ENCODE measurements at places on chromosomes 4 and X. TPM values are rescaled to one million over a fixed set of nuclear protein-coding genes. Genes with fewer than 3 reads are reported as not detected.

Gene LRCH2
- 13.2 TPM for total RNA-seq

Gene VCX
- not detected for total RNA-seq

GRCh38 chr4:148735432-148736155 is 293.4 kb upstream of the NR3C2 start:
- no peak for DNase-seq

GRCh38 chrX:65688403-65688871 is 21.0 kb downstream of the MSN start:
- DNase-seq: no peak

DNA sequence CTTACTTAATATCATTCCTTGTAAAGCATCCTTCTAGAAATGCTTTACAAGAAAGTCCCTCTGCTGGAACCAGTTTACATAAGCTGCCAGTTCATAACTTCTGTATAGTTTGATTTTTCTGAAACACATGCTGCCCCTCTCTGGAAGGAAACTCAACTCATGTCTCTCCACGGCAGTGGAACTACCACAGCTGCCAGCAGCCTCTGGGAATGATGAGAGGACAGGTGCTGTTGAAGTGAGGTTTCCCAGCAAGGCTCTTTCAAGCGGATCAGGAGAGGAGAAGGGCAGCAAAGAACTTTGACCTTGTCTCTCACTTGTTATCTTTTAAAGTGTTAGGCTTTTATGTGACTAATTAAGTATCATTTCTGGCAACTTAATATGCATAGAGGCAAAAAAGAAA is 7.3 kb downstream of the GRPR start:
- DNase-seq: no peak

GRCh38 chr4:114251020-114251419 is 271.6 kb upstream of the ARSJ start:
- no peak for DNase-seq

DNA sequence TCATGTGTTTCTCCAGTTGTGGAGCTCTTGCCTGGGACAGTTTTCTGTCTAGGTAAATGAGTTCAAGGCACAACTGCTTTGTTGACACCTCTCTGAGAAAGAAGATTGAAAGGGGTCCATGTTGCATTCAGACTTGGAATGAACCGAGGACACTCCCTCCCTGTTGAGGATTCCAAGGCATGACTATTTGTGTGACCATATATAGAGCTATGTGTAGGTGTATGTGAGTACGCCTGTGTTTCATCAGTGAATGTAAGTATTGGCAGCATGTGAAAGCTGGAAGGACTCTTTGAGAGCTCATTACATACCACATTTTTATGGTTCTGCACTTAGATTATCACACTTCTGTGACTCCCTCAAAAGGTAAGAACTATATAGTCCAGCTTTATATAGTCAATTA is 3.4 kb downstream of the HEPH start:
- no peak for DNase-seq

Gene PDS5A
- total RNA-seq: 53.4 TPM

GRCh38 chr4:142961866-142962265 is 115.8 kb upstream of the INPP4B start:
- DNase-seq: no peak

GRCh38 chrX:56343664-56344063 is 111.5 kb downstream of the KLF8 start:
- DNase-seq: no peak

DNA sequence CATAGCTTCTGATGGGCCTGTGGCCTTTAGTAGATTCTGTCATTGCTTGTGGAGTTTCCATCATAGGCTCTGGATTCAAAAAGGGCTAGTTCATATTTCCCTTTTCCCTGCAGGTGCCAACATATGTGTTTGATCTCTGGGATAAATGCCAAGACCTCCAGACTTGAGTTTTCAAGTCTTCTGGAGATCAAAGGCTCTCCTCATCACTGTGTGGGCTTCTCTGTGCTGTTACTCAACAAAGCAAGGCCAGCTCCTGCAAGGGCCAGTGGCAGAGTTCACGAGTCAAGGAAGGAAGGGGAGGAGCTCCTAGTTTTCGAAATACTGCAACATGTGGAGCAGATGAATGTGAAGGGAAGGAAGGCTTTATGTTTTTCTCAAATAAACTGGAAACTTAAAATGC is 62.7 kb upstream of the SCML1 start:
- no peak for DNase-seq

DNA sequence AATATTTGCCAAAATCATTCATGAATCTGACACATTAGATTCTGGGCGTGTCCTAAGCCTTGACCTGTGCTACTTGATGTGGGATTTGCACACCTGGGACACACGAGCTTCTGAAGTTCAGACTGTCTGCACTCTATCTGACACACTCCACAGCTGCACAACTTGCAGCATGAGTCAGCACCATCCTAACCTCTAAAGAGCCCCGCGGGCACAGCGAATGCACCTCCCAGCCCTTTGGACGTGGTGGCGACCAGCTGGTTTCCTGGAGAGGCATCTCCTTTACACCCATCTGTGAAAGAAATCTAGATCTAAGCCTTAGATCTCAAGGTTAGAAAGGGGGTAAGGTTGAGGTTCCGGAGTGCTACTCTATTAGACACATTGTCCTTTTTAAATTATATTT is 69.2 kb downstream of the SORBS2 start:
- DNase-seq: no peak

DNA sequence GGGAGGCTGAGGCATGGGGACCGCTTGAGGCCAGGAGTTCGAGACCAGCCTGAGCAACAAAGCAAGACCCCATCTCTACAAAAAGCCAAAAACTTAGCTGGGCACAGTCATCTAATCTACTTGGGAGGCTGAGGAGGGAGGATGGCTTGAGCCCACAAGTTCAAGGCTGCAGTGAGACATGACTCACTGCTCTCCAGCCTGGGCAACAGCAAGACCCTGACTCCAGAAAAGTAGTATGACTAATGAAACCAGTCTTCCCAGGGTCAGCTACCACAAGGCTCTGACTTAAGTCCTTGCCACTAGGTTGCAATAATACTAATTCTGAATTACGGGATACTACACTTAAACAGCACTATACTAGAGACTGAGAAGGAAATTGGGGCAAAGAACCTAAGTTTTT is 33.1 kb downstream of the ERVMER34-1 start:
- no peak for DNase-seq

Gene SLC4A4
- total RNA-seq: 248 TPM

- no peak for DNase-seq
Measured at GRCh38 chr4:121701263-121701662, 4.5 kb upstream of the ANXA5 start.

GRCh38 chrX:131792789-131793462 is 230.2 kb upstream of the STK26 start:
- peak; percentile 76 for DNase-seq

Gene XAGE1A
- total RNA-seq: not detected

Gene IL2
- not detected for total RNA-seq

DNA sequence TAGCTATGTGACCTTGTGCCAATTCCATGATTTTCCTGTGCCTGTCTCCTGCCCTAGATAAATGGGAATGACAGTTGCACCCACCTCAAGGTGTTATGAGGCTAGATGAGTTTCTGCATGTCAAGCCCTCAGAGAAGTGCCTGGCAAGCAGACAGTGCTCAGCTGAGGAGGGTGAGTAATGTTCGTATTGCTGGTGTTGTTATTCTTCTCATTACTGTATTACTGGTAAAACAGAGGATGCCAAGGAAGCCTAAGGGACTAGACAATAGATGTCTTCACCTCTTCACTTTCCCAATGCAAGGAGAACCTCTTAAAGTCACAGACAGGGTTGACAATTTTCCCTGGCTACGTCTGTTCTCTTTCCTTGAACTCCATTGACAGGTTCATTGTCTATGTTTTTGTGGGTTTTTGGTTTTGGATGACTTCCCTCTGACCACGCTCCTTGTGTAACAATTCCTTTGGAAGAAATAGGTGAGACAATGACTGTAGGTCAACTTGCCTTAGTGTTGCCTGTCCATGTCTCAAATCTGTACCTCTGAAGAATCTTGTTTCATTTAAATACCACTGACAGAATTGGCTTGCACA is 19.2 kb downstream of the ETDC start:
- no peak for DNase-seq

- no peak for DNase-seq
Measured at GRCh38 chr4:174928174-174928573, 10.0 kb downstream of the ADAM29 start.

DNA sequence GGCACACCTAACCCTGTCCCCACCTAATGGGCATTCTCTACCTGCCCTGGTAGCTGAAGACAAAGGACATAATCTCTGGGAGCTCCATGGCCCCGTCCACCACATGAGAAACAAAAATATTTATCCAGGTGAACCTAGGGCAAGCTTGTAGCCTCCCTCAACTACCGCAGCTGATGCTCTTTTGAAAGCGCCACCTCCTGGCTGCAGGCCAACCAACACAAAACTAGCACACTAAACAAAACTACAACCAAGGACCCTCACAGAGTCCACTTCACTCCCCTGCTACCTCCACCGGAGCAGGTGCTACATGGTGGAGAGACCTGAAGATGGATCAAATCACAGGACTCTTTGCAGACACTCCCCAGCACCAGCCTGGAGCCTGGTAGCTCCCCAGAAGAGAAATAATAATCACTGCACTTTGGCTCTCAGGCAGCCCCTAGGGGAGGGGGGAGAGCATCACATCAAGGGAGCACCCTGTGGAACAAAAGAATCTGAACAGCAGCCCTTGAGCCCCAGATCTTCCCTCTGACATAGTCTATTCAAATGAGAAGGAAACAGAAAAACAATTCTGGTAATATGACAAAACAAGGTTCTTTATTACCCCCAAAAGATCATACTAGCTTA is 111.3 kb upstream of the ATP8A1 start:
- no peak for DNase-seq

Gene GLA
- total RNA-seq: 21.1 TPM

DNA sequence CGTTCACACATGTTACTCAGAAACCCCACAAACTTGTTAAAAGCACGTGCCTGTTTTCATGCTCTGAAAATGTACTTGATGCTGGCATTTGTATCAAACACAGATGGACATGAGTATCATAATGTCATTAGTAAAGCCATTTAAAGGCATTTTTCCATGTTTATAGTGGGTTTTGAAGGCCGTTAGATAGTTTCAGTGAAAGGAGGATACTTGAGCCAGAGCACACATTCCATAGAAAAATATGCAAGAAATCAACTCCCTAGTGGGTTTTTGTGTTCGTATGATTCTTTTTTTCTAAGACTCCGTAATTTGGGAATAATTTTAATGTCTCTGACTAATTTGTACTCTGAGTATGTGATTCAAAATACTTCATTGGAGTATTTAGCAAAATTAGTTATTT is 216.2 kb upstream of the BMP3 start:
- no peak for DNase-seq

Gene PAGE5
- total RNA-seq: not detected

DNA sequence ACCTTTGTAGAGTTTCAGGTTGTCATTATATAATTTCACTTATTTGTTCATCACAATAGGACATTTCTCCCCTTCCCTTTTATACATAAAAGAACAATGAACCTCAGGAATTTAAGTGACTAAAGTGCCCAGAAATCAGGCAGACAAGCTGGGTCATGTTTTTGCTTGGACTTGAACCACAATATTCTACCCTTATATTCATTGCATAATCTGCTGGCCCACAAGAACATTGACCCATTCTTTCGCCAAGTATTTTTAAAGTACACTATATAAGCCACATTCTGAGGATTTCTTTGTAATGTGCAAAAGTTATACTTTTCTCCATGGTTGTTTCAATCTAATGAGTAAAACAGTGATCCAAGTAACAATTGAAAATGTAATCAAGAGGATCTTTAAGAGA is 637.5 kb upstream of the SLIT2 start:
- no peak for DNase-seq

DNA sequence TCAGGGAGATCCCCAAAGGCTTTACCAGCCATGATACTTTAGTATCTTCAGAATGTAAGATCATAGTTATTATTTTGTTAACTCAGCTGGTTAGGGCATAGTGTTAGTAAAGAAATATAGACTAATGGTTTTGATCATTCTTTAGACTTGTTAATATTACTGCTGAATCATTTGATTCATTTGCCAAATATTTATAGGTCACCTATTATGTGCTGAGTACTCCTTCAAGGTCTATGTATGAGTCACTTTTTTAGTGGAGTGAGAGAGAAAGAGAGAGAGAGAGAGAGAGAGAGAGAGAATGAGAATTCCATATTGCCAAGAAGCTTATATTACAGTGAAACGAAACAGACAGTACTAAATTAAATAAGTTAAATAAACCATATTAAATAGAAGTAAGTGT is 110.3 kb downstream of the UBE2NL start:
- DNase-seq: no peak

- no peak for DNase-seq
Measured at GRCh38 chrX:154002215-154002719, 17.4 kb downstream of the IRAK1 start.

- no peak for DNase-seq
Measured at GRCh38 chr4:123110147-123110546, 187.8 kb upstream of the NUDT6 start.

- DNase-seq: no peak
Measured at GRCh38 chr4:5142726-5143125, 91.4 kb downstream of the STK32B start.

- no peak for DNase-seq
Measured at GRCh38 chr4:118738090-118738489, 52.9 kb downstream of the METTL14 start.

DNA sequence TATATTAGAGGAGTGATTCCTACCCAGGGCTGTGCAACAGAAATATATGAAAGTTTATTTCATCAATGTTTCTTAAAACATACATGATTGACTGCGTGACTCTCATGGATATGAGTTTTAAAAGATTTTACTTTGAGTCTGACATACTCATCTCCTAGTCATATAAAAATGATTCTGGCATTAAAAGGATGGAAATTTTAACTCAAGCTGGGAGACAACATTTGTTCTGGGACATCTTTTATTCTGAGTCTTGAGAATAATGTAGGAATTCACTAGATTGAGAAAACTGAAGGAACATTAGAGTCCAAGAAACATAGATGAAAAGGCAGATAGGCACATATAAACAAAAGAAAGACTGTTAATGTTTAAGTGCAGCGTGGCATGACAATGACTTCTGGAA is 649.6 kb downstream of the SPRY1 start:
- DNase-seq: no peak

DNA sequence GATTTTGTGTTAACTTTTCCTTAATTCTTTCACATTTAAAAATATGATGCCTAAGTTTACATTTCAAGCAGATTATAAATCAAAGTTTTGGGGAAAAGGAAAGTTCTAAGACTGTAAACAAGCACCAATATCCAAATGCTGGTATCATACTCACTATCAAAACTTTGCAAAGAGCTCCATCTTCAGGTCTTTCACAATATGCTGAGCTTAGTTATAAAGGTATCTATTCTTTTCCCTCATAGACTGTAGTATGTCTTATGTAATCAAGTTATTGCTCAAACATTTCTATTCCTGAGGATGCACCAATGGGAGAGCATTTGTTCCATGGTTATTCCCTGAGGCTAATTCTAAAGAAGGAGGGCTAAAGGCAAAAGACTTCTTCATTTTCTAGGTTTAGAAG is 207.9 kb upstream of the FAM241A start:
- DNase-seq: no peak

- DNase-seq: no peak
Measured at GRCh38 chrX:109967156-109967555, 35.8 kb upstream of the TMEM164 start.

GRCh38 chr4:35725131-35725530 is 519.2 kb downstream of the ARAP2 start:
- DNase-seq: no peak

GRCh38 chr4:124343661-124344171 is 368.8 kb downstream of the ANKRD50 start:
- no peak for DNase-seq
